ENCODE measurements at places on chromosomes 13 and 19.

- no peak for DNase-seq
These were observed 23.0 kb upstream of the PLPP2 start for GRCh38 chr19:313988-314815.

- DNase-seq: peak; percentile 29
These were observed 2.9 kb downstream of the CILP2 start for GRCh38 chr19:19540715-19541515.

DNA sequence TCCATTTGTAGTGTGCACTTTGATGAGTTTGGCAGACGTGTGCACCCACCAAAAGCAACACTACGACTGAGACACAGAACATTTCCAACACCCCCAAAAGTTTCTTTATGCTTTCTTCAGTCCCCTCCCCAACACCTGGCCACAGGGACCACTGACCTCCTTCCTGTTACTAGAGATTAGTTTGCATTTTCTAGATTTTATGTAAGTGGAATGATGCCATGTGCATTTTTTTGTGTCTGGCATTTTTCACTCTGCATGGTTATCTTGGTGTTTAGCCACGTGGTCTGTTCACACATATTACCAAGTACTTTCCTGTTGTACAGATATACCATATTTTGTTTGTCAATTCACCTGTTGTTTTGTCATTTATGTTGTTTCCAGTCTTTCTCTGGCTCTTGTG is 44.6 kb upstream of the URI1 start:
- DNase-seq: no peak

DNA sequence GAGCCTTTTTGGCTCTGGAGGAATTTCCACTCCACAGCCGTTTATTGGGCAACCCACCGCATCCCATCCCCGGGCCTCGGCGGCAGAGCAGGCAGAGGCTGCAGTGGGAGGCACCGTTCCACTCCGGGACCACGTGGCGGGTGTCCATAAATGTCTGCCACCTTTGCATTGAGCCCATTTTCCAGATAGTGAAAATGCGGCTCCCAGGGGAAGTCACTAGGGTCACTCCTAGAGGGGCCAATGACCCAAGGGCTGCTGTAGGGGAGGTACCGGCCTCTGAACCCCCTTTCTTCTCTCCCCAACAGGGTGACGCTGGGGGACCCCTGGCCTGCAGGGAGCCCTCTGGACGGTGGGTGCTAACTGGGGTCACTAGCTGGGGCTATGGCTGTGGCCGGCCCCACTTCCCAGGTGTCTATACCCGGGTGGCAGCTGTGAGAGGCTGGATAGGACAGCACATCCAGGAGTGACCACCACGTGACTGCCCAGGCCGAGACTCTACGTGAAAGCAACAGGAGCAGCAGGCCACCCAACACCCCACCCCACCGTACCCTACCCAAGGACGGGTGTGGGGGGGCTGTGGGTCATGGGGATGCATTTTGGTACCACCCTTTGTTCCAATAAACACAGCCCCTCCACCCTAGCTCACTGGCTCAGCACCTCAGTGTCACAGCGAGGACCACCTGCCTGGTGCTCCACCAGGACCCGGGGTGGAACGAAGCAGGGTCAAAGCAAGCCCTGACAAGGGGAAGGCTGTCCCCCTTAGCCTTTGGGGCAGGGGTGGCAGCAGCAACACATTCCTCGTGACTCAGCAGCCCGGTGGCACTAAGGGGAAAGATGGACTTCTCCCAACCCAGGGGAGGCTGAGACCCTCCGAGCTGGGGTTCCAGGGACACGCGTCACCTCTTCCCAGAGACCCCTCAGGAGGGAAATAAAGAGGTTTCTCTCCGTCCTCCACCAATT is 1.5 kb downstream of the TIMM13 start:
- DNase-seq: no peak

DNA sequence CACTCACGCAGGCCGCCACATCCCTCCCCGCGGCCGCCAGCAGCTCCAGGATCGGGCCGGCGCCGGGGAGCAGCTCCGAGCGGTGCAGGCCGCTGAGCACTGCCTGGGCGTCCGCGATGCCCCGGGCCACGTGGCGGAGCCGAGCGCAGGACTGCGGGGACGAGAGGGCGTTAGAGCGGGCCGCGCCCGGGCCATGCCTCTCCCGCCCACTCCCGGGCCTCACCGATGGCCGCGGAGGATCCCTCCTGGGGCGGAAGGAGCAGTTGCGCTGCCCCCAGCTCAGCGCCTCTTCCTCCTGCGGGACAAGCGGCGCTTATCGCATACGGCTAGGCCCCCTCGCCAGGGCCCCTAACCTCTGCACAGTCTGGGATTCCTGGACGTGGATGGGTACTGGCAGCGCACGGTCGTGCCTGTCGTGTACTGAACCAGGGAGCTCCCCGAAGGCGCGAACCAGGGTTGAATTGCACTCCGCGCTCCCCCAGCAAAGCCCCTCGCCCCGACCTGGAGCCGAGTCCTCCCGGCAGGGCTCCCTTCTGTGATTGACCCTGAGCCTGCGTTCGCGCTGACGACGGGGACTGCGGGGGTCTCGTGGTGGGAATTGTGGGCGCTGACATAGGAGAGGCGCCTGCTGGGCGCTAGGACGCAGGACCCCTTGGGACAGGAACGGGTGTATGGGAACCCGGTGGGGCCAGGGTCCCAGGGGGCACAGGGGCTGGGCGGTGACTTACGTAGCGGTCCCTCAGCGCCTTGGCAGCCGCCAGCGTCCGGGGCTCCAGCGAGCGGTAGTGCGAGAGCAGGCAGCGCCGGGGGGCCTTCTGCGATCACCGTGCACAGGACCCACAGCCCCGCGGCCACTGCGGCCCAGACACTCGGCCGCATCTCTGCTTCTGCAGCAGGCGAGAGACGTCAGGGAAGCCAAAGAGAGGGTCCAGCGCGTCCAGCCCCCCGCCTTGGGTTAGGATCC is 673 bp downstream of the IFNL4 start:
- DNase-seq: no peak

- no peak for DNase-seq
These were observed 45.7 kb downstream of the TPP2 start for GRCh38 chr13:102642475-102642874.

DNA sequence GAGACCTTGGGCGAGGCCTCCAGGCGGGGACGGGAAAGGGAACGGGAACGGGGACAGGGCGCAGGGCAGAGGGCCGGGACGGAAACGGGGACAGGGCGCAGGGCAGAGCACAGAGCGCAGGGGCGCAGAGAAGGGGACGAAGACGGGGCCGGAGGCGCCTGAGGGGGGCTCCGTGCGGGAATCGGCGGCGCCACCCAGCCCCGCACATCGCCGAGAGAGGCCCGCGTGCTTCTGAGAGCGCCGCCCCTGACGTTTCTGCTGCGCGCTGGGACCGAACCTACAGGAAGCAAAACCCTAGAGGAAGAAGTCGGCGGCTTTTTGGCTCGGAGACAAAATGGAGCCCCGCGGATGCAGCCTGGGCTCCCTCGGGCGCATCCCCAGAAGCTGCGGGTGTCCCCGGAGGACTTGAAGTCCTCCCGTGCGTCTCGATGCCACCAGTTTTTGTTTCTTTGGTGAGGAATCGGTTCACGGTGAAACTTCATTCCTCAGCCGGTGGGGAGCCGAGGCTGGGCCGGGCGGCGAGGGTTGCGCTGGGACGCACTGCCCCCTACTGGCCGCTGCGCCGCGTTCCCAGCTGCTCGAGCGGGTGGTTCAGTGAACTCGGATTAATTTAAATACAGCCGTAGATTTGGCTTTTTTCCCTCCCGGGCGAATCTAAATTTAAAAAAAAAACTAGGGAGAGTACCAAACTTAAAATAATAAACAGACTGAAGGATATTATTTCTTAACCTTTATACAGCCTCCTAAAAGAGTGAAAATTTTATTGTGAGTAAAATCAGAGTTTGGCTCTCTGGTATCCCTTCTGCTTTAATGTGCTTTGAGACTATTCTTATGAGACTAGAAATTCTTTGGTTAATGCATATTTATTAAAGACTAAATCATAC is 350.0 kb upstream of the ARGLU1 start:
- peak; percentile 21 for DNase-seq

GRCh38 chr19:13022111-13022858 is 27.0 kb downstream of the NFIX start:
- no peak for DNase-seq

DNA sequence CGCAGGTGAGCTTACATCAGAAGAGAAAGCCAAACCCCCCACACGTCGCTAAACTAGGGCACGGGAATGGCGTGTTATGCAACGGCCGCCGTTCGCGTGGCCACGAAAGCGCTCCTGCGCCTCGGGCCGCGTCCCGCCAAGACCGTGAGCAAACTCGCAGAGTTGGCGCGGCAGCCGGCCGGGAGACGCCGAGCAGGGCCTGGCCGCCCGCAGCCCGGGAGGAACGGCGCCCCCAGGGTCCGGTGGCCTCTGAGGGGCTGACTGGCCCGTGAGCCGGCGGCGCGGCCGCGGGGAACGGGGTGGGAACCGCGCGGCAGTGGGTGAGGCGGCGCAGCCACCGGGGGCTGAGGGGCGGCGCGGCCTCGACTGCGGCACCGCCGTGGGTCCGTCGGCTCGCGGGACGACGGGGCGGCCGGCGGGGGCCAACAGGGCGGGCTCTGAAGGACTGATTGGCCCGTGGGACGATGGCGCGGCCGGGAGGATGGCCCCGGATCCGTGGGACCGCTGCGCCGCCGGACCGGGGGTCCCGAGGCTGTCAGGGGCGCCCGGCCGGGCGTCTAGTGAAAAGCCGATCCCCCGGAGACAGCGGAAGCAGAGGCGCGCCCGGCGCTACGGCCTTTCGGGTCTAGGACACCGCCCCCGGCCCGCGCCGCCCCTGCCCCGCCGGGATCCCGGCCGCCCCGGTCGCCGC is 903 bp downstream of the LATS2 start:
- no peak for DNase-seq

DNA sequence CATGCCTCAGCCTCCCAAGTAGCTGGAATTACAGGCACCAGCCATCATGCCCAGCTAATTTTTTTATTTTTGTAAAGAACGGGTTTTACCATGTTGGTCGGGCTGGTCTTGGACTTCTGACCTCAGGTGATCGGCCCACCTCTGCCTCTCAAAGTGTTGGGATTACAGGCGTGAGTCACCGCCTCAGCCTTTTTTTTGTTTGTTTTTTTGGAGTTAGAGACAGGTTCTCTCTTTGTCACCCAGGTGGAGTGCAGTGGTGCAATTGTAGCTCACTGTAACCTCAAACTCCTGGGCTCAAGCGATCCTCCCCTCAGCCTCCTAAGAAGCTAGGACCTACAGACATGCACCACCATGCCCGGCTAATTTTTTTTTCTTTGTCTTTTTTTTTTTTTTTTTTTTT is 15.6 kb upstream of the NOTCH3 start:
- DNase-seq: no peak

- DNase-seq: no peak
These were observed 111.2 kb upstream of the MBNL2 start for GRCh38 chr13:97110936-97111335.

- no peak for DNase-seq
These were observed 629 bp downstream of the IZUMO4 start for GRCh38 chr19:2097203-2097885.
